CD4-positive, alpha-beta T cell treated with Interleukin-15 for 4 hours (primary cell): ENCODE measurements at places on chromosomes 2 and 18.

GRCh38 chr2:161386228-161386824, 29.8 kb upstream of the TBR1 start:
- no peak for DNase-seq

- DNase-seq = no peak
Observed at GRCh38 chr2:113846429-113846828, 43.5 kb upstream of the ACTR3 start.

GRCh38 chr2:96271995-96272394, 6.0 kb downstream of the CIAO1 start:
- no peak for DNase-seq

DNA sequence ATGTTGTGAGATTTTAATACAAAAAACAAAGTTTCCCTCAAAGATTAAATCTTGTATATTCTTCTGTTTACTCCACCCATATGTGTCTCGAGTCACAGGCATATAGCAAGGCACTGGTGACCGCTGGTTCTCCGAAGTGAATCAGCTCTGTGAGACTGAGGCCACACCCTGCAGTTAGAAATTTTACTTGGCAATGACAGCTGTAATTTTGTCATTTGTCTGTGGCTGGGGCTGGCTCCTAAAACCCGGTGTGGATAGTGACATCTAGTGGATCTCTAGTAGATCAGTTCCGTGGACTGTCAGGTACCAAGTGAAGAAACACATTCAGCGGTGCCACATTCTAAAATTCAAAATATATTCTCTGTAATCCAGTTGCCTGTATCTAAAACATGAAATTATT, 278.0 kb downstream of the NEDD4L start:
- DNase-seq = peak; percentile 77

GRCh38 chr2:110768591-110768990, 36.2 kb downstream of the ACOXL start:
- DNase-seq = no peak
